ENCODE measurements at places on chromosomes 16 and 17. TPM values are rescaled to one million over a fixed set of nuclear protein-coding genes. Genes with fewer than 3 reads are reported as not detected.

The TRAPPC1 gene
- 295 TPM for total RNA-seq

The PPY gene
- not detected for total RNA-seq

The ZNF597 gene
- 0.90 TPM for total RNA-seq

The MYH13 gene
- total RNA-seq, result not detected

The IKZF3 gene
- total RNA-seq, result not detected

The CCL7 gene
- total RNA-seq, result 0.27 TPM

The SGCA gene
- 0.54 TPM for total RNA-seq

The C16orf89 gene
- total RNA-seq, result not detected

All from A549 treated with dexamethasone at 1 μM for 4 hours (cell line).